ENCODE measurements at places on chromosomes 13 and 19.

GRCh38 chr13:105804561-105805190 is 730.8 kb downstream of the EFNB2 start:
- DNase-seq = no peak

- peak; percentile 27 for DNase-seq
These were observed 133.8 kb downstream of the CRYL1 start for GRCh38 chr13:20391597-20392452.

DNA sequence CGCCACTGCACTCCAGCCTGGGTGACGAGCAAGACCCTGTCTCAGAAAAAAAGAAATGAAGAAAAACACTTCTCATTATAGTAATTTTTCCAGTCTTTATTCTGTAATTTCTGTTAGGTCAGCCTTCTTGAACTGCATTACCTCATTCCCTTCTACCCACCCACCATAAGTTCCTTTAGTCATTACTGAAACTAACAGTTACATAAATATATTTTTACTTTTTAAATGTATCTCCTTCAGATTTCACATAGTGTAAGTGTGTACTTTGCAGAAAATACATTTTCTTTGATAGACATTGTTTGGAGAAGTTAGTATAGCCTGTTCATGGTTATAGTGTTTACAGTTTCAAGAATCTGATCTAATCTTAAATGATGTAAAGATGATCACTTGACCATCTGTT is 31.7 kb upstream of the KCTD4 start:
- DNase-seq = no peak

- no peak for DNase-seq
These were observed 23.5 kb downstream of the ARL11 start for GRCh38 chr13:49651570-49652354.

DNA sequence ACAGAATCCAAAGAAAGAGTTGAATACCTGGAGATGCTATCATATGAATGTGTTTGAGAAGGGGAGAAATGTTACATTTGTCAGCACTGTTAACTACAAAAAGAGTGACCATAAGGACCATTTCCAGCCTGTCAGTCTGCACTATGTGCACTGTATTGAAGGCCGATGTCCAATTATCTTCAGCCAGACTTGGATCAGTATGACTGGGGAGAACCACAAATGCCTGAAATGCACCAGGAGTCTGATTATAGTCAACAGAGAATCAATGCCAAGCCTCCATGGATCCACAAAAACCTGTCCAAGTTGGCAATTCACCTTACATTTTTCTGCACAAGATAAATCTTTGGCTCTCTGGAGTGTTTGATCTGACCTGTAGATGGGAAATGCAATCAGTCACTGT is 697.5 kb upstream of the SGCG start:
- no peak for DNase-seq

DNA sequence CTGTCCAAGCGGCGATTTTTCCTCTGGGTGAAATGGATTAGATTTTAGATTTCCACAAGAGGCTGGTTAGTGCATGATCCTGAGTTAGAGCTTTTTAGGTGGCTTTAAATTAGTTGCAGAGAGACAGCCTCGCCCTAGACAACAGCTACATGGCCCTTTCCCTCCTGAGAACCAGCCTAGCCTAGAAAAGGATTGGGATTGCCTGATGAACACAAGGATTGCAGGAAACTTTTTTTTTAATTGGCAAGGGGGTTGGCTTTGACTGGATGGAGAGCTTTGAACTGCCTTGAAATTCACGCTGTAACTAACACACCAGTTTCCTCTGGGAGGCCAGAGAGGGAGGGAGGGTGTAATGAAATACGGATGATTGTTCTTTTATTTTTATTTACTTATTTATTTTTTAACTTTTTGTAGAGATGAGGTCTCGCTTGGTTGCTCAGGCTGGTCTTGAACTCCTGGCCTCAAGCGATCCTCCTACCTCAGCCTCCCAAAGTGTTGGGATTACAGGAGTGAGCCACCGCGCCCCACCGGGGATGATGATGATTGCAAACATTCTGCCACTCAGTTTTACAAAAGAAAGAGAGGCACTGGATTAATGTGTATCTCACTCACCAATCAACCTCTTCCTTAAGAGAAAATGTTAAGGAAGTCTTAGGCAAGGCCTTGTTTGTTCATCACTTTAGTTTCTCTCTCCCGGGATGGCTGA is 1.9 kb downstream of the LDLR start:
- no peak for DNase-seq
